OCI-M1 (cell line): ENCODE measurements at places on chromosomes 5 and 9.

DNA sequence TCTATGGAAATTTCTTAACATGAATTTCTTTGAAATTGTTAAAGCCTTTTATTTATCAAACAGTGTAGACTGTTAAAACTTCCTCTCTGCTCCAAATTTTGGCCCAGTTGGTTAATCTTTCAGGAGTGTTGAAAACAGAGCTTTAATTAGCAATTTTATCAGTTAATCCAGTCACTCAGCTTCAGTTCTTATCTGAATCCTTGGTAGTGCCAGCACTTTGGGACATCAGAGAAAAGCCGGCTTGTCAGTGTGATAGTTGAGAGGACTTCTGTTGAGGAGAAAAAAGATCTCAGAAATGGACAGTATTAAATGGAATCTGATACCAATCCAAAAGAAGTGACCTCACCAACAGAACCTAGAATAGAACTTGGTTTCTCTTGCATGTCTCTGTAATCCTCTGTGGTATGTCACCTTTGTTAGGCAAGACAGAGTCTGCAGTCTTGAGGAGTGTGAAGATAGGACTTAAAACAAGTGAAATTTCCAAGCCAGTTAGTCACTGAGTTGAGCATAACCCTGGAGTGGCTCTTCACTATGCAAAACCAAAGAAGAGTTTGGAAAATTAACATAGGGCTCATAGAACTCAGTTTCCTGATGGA, 251.8 kb downstream of the NNT start:
- DNase-seq: peak; percentile 76

GRCh38 chr5:58670582-58670981, 87.7 kb downstream of the RAB3C start:
- DNase-seq: no peak

DNA sequence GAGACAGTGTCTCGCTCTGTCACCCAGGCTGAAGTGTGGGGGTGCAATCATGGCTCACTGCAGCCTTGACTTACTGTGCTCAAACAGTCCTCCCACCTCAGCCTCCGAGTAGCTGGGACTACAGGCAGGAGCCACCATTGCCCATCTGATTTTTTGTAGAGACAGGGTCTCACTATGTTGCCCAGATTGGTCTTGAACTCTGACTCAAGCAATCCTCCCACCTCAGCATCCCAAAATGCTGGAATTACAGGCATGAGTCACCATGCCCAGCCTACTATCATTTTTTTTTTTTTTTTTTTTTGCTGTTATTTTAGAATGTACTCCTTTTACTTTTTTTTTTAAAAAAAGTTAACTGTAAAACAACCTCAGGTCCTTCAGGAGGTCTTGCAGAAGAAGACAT, 449.0 kb downstream of the CCDC171 start:
- DNase-seq: no peak

- no peak for DNase-seq
These were observed 4.1 kb downstream of the PRUNE2 start for GRCh38 chr9:76901801-76902200.

GRCh38 chr5:158286827-158287226, 427.9 kb upstream of the CLINT1 start:
- no peak for DNase-seq

- no peak for DNase-seq
These were observed 114.9 kb upstream of the KLF9 start for GRCh38 chr9:70529377-70529776.

- no peak for DNase-seq
These were observed 143.5 kb upstream of the PRR16 start for GRCh38 chr5:120320626-120321025.

DNA sequence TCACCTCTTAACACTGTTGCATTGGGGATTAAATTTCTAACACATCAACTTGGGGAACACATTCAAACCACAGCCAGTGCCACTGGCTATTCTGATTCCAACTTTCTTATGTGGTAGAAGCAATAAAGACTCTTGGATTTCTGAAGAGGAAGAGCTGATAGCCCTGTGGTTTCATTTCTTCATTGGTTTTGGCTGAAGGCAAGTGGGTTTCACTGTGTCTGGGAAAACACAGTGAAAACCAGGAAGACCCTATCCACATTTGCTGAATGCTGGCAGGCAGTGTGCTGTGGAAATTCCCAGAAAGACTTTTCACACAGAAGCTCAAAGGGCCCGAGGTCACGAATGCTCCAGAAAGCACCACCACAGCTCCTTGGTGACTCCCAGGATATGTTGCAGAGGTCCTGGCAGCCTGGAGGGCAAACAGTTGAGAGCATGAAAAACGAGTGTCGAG, 67.1 kb downstream of the DAPK1 start:
- no peak for DNase-seq

- no peak for DNase-seq
These were observed 49.1 kb upstream of the VDAC1 start for GRCh38 chr5:134053840-134054338.

DNA sequence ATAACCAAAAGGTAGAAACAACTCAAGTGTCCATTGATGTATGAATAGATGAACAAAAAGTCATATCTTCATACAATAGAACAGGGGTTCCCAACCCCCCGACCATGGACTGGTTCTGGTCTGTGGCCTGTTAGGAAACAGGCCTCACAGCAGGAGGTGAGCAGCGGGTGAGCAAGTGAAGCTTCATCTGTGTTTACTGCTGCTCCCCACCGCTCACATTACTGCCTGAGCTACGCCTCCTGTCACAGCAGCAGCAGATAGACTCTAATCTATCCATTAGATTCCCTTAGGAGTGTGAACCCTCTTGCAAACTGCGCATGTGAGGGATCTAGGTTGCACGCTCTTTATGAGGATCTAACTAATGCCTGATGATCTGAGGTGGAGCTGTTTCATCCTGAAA, 478.0 kb downstream of the BRINP1 start:
- no peak for DNase-seq

DNA sequence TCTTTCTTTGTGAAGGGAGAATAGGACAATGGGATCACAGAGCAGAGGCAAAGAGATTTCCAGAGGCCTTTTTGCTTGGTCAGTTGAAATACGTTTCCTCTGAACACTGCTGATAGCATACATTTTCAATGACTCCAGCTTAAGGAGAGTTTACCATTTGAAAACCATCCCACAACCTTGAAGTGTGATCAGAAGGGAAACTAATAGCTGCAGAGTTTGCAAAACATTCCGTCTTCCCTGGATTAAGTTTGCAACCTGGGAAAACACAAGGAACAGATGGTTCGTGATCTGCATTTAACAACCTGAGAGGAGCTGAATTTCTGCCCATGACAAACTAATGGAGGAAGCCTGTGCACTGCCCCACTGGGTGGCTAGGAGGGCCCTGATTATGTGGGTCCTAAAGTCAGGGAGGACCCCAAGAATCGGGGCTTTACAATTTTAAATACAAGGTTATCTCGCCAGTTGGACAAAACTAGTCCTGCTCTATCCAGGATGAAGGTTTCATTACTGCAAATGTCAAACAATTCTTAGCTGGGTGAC, 35.6 kb downstream of the MTX3 start:
- DNase-seq: no peak

DNA sequence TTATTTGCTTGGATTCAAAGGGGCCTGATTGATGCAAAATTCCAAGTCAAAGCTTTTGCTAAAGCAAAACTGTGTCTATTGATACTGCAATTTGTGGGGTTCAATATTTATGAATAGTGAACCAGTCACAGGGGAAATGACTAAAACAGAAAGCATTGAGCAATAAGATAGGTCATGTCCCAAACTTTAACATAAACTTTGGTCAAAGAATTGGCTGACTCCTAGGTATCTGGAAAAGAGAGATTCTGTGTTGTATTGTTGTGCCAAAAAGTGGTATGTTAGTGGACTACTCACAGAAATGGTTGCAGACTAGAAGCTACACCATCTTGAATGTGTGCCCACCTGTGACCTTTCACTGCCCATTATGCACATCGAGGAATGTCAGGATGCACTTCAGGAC, 585.5 kb upstream of the RGMB start:
- no peak for DNase-seq

DNA sequence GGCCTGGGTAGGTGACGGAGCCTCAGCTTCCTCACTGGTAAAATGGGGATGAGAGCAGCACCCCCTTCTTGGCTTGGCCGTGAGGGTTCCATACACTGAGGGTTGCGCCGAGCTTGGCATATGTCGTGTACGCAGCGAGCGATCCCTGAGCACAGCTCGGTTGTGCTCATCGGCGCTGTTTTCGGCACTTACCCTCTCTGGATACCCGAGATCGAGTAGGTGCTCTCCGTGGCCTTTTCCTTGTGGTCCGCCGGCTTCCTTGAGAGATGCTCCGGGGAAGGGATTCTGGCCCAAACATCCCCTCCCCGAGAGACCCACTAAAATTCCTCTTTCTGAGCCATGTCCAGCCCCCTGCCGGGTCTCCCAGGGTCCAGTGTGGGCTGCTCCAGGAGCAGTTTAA, 40.0 kb upstream of the HMCN2 start:
- no peak for DNase-seq

- no peak for DNase-seq
These were observed 146.5 kb downstream of the LPAR1 start for GRCh38 chr9:110891760-110892159.

DNA sequence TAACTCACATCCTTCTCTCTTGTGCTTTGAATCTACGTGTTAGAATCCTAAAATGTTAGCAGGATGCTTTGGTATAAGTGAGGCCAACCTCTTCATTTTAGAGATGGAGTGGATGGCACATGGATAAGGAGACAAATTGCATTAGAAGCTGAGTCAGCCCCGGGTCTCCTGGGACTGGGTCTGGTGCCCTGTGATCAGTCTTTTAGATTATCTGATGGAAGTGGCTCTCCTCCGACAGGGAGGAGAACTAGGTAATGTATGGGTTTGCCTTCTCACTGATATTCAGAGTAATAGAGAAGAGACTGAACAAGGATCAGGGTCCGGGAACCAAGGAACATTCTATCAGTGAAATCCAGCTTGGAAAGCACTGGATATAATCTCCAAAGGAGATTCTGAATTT, 74.9 kb upstream of the TNFSF8 start:
- no peak for DNase-seq

DNA sequence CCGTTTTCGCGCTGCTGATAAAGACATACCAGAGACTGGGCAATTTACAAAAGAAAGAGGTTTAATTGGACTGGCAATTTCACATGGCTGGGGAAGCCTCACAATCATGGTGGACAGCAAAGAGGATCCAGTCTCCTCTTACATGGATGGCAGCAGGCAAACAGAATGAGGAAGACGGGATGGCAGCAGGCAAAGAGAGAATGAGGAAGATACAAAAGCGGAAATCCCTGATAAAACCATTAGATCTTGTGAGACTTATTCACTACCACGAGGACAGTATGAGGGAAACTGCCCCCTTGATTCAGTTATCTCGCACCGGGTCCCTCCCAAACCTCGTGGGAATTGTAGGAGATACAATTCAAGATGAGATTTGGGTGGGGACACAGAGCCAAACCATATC, 95.0 kb downstream of the OSTF1 start:
- no peak for DNase-seq

DNA sequence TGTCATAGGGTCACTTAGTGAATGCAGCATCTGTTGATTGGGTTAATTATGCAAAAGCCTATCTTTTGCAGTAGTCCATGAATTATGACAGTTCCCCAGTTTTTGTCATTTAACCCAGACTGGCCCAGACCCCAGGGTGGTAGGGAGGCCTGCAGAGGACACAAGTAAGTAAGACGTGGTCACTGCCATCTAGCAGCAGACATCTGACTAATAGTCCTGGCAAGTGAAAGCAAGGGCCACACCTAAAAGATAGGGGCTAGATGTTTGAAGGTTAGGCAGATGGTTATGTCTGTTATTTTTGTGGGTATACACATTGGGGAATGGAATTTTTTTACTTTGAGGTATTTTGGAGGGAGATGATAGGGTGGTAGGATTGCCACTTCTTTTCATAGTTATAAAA, 48.0 kb downstream of the RAB14 start:
- DNase-seq: peak; percentile 39

GRCh38 chr5:154196955-154197652, 6.6 kb downstream of the GALNT10 start:
- peak; percentile 93 for DNase-seq

DNA sequence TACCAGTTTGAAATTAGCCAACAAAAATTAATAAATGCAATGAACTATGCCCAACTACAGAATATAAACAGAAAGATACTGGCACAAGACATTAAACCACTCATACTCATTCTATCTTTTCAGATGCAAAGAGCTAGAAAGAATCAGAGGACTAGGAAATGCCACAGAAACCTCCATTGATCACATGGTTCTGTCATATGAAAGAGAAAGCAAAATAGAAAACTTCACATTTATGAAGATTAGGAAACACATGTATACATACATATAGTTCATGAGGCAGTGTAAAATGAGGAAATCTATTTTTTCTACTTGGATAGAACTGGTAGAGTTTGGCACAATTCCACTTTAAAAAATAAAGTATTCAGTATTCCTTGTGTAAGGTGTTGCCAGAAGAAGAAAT, 275.1 kb upstream of the PTGER4 start:
- peak; percentile 72 for DNase-seq

- DNase-seq: no peak
These were observed 67.8 kb downstream of the NIPSNAP3B start for GRCh38 chr9:104831681-104832080.

DNA sequence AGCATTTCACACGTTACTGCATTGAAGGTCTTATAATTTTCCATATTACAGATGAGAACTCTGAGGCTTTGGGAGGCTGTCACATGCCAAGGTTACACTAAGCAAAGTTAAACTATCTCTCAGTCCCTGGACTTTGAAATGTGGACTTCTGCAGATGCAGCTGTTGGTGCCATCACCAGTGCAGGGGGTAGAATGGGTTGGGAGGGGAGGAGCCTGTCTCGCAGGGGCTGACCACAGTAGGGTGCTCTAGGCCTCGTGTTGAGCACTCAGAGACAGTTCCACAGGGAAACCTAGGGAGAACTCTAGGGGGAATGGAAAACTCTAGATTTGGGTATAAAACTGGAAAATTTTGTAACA, 220.9 kb downstream of the MAPKAP1 start:
- DNase-seq: no peak
